HEK293T (cell line): ENCODE measurements at places on chromosomes 2 and 18.

DNA sequence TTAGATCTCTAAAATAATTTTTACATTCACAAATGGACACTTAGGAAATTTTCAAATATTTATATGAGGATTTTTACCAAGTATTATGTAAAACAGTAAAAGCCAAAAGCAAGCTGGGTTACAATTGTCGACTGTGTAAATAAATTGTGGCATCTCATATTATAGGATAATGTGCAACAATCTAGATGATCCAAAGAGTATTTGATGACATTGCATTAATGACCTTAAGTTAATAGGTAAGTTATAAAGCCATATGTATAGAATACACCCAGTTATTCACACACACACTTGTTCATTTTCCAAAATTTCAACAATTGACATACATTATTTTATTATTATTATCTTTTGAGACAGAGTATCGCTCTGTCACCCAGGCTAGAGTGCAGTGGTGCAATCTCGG lies 69.3 kb downstream of the ATP8B1 start:
- DNase-seq: no peak

- no peak for DNase-seq
Observed at GRCh38 chr2:222915092-222915957, 54.5 kb downstream of the ACSL3 start.

GRCh38 chr2:4914551-4914950 lies 777.6 kb upstream of the SOX11 start:
- DNase-seq: no peak

- no peak for DNase-seq
Observed at GRCh38 chr2:238869-239268, 25.0 kb downstream of the SH3YL1 start.
